ENCODE measurements at places on chromosomes 12 and 14. TPM values are rescaled to one million over a fixed set of nuclear protein-coding genes. Genes with fewer than 3 reads are reported as not detected.
A peak's percentile ranks its signal among the peaks of the same experiment; 100 is the strongest.

- peak overlapping the region; percentile 30 for H3K27ac ChIP-seq
- peaks cover 31% of the 10 kb centered on the region for H3K4me1 ChIP-seq
- peaks cover 59% of the 10 kb centered on the region for H3K36me3 ChIP-seq
- H3K4me3 ChIP-seq, result no peak overlapping the region
- no peak for DNase-seq
- no peaks in the 10 kb centered on the region for H3K27me3 ChIP-seq
These were observed 4.9 kb downstream of the VAMP1 start for GRCh38 chr12:6465467-6466183.

- H3K27ac ChIP-seq, result no peak overlapping the region
- no peaks in the 10 kb centered on the region for H3K27me3 ChIP-seq
- H3K4me1 ChIP-seq, result no peaks in the 10 kb centered on the region
- no peaks in the 10 kb centered on the region for H3K36me3 ChIP-seq
- DNase-seq, result no peak
These were observed 254.3 kb downstream of the RGS6 start for GRCh38 chr14:72186523-72186922.

Gene CLEC7A
- total RNA-seq, result 1.1 TPM

Gene TAS2R8
- not detected for total RNA-seq

GRCh38 chr12:7116196-7116595 is 7.2 kb upstream of the C1RL start:
- DNase-seq, result no peak
- H3K27ac ChIP-seq, result no peak overlapping the region
- H3K4me1 ChIP-seq, result peaks cover 10% of the 10 kb centered on the region
- H3K27me3 ChIP-seq, result no peaks in the 10 kb centered on the region
- no peak overlapping the region for H3K4me3 ChIP-seq

GRCh38 chr12:5036031-5036430 is 7.6 kb upstream of the KCNA5 start:
- no peak for DNase-seq
- H3K27ac ChIP-seq, result no peak overlapping the region
- peaks cover 10% of the 10 kb centered on the region for H3K27me3 ChIP-seq
- H3K36me3 ChIP-seq, result no peaks in the 10 kb centered on the region
- H3K4me3 ChIP-seq, result no peak overlapping the region
- no peaks in the 10 kb centered on the region for H3K4me1 ChIP-seq

DNA sequence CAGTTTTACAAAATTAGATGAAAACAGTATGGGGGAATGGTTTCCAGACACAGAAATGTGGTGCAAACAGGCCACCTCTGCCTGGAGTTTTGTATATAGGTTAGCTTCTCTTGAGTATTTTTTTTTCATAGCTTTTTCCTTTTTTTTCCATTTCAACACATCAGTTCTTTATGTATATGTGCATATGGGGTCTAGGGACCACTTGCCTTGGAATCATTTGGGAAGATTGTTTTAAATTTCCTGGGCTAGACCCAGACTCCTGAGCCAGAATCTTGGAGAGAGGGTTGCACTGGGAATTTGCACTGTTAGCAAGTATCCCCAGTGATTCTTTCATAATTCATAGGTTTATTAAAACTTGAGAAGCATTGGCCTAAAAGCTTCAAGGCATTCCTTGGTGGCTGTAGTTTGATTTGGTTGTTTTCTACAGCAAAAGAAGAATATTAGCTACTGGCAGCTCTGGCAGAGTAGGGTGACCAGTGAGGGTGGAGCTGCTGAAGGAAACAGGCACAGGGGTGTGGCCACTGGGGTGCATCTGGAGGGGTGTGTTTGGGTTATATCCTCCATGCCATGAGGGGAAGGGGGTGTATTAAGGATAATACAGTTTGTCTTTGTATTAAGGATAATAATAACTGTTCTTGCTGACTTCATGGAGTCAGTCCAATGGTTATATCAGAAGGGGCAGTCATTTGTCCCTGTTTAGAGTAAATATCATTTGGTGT is 22.8 kb downstream of the PPP1R36 start:
- DNase-seq, result no peak
- no peak overlapping the region for H3K4me3 ChIP-seq
- peaks cover 50% of the 10 kb centered on the region for H3K4me1 ChIP-seq

- no peak overlapping the region for H3K4me3 ChIP-seq
- H3K4me1 ChIP-seq, result peaks cover 30% of the 10 kb centered on the region
- H3K36me3 ChIP-seq, result peaks cover 57% of the 10 kb centered on the region
- H3K27ac ChIP-seq, result no peak overlapping the region
- no peaks in the 10 kb centered on the region for H3K27me3 ChIP-seq
These were observed 2.7 kb downstream of the SPRYD3 start for GRCh38 chr12:53076461-53076860.

All from psoas muscle (tissue), 8 donors.